ENCODE measurements at places on chromosomes 3 and 15.

DNA sequence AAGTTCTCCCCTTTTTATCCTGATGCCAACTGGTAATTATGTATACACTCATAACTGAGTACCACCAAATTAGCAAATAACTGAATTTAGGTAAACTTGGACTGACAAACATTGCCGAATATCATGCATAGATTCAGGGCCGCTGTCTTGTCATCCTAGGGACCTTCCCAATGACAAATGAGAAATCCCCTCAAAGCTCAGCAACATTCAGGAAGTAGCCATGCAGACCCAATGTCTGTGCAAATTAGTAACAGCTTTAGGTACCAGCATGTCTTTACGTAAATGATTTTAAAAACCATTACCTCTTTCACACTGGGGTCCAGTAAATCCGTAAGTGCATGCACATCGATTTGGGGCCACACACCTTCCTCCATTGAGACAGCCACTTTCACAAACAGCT, 49.5 kb downstream of the FBN1 start:
- no peak for DNase-seq

DNA sequence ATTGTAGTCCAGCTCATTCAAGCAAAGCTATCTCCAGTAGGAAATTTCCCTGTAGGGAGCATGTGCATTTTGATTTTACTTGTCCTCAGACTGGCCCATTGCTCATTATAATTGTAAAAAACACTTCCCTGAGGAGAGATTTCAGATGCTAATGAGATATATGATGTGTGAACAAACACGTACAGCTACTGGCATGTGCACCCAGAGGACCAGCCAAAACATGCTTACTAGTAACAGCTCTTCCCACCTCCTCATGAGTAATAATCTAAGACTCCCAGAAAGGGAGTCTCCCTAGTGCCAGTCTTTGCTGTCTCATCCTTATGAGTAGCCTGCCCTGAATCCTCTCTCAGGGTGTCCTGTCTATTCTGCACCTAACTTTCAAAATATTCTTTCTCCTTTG, 43.4 kb downstream of the FBXO22 start:
- DNase-seq: no peak

- DNase-seq: no peak
Observed at GRCh38 chr3:72303926-72304325, 519.0 kb upstream of the PROK2 start.

- no peak for DNase-seq
Observed at GRCh38 chr3:194156095-194156494, 20.1 kb downstream of the HES1 start.

DNA sequence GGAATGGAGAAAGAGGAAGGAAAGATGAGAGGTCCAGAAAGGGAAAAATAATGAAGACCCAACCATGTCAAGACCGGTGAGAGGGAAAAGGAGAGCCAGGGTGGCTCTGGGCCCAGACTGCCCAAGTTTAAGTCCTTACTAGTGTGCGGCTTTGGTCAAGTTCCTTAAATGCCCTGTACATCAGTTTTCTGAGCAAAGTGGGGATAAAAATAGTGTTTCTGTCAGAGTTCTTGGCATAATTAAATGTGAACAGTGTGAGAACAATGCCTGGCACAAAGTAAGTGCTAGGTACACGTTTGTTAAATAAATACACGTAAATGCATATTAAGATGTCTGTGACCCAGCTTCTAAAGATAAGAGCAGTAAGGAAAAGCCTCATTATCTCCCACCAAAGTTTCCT, 23.8 kb downstream of the WWTR1 start:
- no peak for DNase-seq

GRCh38 chr3:141439589-141439988, 47.2 kb upstream of the RASA2 start:
- DNase-seq: no peak

- DNase-seq: no peak
Observed at GRCh38 chr3:76908156-76908555, 131.7 kb upstream of the ROBO2 start.

DNA sequence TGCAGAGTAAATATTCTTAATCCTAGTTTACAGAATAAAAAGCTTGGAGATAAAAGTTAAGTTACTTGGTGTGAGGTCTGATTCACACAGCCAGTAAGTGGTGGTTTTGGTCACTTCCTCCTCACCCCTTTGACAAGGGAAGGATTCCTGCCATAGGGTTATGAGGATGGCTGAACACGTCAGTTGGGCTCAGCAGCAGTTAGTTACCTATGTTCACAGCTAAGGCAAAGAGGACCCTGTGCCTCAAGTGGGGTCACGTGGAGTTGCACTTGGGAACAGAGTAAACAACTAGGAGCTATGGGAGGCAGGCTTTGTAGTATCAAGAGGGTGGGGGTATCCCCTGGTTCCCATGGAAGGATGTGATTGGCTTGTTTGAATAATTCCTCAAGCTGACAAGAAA, 232.2 kb downstream of the UBE2E2 start:
- DNase-seq: no peak

DNA sequence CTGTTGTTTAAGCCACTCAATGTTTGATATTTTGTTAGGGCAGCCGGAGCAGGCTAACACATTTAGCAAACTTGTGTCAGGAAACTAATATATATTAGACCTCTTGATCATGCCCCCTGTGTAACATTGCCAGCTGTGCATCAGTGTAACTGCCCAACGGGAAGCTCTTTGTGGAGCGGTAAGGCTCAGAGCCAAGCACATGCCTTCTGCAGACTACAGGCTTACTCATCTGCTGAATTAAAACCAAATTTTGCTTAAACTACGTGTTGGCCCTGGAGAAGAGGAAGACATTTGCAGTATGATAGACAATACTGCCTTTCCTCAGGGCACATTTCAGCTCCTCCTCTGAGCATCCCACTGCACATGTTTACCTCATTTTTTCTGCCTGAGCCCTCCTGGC, 50.5 kb upstream of the KCNMB2 start:
- DNase-seq: no peak

- no peak for DNase-seq
Observed at GRCh38 chr3:104106276-104106675, 1260.4 kb upstream of the ALCAM start.

- DNase-seq: peak; percentile 29
Observed at GRCh38 chr3:49411535-49411967, 225 bp downstream of the RHOA start.

GRCh38 chr3:55955891-55956477, 468.9 kb upstream of the WNT5A start:
- no peak for DNase-seq

GRCh38 chr15:77025941-77026411, 31.1 kb downstream of the PSTPIP1 start:
- no peak for DNase-seq

- DNase-seq: no peak
Observed at GRCh38 chr3:121988146-121988545, 33.9 kb downstream of the ILDR1 start.

DNA sequence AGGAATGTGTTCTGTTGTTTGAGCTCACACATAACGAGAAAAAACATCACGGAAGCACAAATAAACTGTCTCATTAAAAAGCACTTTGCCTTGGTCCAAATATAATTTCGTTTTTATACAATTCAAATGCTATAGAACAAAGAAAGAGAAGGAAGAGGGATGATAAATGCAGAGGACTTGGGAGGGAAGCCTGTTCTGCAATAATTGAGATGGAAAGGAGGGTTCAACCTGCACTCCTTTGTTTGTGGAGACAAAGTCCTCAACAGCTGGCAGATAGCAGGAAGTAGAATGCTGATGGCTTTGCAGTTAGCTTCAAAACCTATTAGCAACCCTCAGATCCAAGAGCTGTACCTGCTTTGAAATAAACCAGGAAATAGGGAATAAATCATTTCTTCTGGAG, 1010.8 kb downstream of the FHIT start:
- DNase-seq: no peak

GRCh38 chr3:139846729-139847128, 88.3 kb upstream of the CLSTN2 start:
- no peak for DNase-seq

DNA sequence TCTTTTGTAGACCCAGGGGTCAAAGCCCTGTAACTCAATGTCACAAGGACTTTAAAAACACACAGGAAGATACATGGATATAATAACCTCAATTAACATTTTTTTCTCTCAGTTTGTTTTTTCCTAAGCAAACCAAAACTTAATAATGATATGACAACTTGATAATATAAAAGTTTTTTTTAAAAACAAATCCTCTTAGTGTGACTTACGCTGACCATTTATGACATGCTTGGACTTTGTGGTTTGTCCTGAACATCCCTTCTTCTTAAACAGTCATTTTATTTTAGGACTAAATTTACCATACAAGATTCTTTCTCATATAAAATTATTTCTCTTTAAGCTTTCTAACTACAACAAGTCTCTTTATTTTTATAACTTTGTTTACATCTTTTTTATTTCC, 25.4 kb upstream of the FAM3D start:
- no peak for DNase-seq

- DNase-seq: no peak
Observed at GRCh38 chr3:71395927-71396695, 187.4 kb downstream of the FOXP1 start.

- no peak for DNase-seq
Observed at GRCh38 chr3:188627652-188628051, 473.7 kb downstream of the LPP start.

GRCh38 chr3:45711931-45712330, 22.7 kb downstream of the SACM1L start:
- no peak for DNase-seq

DNA sequence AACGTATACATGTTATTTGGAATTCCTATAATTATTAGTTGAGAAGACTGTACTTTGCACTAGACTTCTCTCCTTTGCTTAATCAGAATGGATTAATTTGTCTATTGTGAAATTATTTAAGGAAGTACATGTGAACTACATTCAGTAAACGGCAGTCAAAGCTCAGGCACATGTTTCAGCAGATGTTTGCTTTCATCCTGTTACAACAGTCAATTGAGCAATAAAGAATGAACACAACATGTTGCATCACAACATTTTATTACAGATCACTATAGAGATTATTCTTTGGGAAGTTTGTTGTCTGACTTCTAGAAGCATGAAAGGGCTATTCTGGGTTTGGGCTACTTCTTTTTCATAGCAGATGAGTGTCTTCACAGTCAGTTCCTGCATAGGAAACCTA, 39.2 kb downstream of the RAB27A start:
- no peak for DNase-seq

DNA sequence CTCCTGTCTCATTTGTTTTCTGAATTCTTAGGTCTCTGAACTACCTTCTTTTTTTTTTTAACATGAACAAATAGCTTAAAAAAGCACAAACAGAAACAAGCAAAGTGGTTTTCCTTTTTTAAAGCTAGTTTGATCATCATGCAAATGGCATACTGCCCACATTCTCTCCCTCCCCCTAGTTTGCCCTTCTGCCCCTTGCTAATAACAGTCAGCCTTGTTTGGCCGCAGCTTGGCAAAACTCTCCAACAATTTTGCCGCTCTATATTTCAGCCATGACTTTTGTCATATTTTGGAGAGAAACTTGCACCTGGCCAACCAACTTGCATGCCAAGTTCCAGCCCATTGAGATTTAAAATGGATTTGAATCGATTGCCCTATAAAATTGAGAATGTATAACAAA, 666.0 kb upstream of the NR2F2 start:
- DNase-seq: no peak

- no peak for DNase-seq
Observed at GRCh38 chr15:93180128-93180527, 91.1 kb upstream of the RGMA start.

- no peak for DNase-seq
Observed at GRCh38 chr15:61651267-61651666, 409.0 kb downstream of the VPS13C start.

DNA sequence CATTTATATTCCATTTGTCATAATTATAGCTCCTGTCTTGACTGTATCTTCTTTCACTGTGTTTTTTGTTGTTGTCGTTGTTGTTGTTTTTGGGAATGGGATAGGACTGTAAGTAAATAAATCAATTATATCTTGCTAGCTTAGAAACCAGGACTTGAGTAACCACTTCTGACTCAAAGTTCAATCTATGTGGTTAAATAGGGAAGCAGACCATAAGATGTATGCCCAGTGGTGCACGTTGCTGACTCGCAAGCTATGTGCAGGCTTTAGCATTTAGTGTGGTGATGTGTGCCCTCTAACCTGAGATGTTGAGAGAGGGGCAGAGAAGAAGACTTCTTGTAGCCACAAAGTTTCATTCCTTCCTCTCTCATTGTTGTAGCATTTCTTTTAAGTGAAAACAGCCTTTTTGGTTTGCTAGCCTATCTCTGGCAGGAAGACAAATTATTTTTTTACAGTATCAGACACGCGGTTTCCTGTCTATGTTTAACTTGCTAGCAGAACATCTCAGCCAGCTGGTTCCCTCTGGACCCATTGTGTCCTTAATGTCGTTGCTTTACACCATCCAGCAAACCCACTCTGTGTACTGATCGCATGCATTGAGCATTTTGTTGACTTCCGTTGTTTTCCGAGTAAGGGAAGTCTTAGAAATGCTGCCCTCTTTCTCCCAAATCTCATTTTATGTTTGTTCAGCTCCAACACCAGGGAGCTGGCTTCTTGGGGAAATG, 52.1 kb downstream of the TGFBR2 start:
- no peak for DNase-seq

DNA sequence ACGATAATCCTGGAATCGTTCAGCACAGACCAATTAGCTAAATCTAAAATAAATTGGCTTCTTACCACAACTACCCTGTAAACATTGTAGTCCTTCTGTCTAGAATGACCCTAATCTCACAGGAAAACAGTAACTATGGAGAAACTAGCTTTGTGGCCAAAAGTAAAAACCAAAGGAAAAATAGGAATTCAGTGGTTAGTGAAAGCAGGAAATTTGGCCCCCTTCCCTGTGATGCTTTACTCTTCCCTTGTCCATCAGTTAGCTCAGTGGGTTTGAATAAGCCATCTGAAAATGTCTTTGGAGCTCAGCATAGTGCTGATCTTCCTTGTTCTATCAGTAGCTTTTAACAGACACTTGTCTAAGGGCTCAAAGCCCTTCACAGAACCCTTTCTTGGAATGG, 1.6 kb downstream of the NMD3 start:
- no peak for DNase-seq

DNA sequence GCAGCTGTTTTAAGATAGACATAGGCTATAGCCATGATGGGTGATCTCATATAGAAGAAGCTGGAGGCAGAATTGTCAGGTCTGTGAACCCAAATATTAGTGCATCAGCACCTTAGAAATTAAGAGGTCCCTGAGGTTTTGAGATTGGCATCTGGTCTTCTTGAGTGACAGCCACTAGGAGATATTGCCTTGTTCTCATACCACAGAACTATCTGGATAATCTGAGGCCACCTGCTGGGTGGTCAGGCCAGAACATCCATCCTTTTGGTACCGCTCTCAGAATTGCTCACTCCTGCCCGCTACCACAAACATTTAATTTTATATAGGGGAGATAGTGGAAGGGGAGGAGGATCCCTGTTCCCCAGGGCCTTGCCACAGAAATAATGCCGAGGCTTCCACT, 210.6 kb upstream of the ZPLD1 start:
- no peak for DNase-seq

- no peak for DNase-seq
Observed at GRCh38 chr15:27082526-27082925, 111.5 kb downstream of the GABRG3 start.

Data from stimulated activated CD4-positive, alpha-beta T cell treated with anti-CD3 and anti-CD28 coated beads, Interleukin-1b, Interleukin-23, amount 100 ng/mL, for 1 hour (primary cell).